ENCODE measurements at places on chromosomes 2 and 18.

DNA sequence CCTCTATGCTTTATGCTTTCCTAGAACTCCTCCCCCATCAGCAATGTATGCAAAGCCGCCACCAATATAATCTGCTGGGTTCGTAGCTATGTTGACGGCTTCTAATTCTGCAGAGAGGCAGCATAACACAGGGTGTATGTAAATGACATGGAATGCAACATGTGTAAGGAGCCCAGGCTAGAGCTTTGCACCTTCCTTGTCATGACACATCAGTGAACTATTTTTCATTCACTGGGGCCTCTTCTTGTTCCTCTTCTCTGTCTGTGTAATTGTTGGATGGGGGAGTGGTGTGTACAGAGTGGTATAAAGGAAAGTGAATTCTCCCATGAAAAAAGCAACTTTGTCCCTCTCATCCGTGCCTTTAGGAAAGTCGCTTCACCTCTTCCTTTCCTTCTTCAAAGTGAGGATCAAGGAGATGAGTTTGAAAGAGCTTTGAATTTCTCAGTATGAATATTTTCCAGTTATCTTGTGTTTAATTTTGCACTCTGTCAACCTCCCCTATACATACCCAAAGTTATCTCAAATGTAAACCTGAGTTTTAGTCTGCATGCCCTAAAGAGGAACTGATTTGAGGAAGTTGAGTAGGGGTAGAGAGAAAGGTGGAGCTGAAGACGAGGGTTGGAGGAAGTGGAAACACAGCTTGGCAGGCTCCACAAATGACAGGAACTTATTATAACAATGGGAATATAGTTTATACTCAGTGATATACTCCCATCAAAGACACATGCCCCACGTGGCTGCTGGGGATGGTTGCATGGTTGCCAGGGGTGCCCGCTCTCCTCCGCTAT is 74.9 kb upstream of the ARL4C start:
- DNase-seq: no peak

- no peak for DNase-seq
Measured at GRCh38 chr2:185456517-185456916, 282.1 kb upstream of the FSIP2 start.

- DNase-seq: no peak
Measured at GRCh38 chr2:120347396-120348060, 1.6 kb downstream of the INHBB start.

- DNase-seq: no peak
Measured at GRCh38 chr2:220915092-220915623, 656.9 kb downstream of the EPHA4 start.

DNA sequence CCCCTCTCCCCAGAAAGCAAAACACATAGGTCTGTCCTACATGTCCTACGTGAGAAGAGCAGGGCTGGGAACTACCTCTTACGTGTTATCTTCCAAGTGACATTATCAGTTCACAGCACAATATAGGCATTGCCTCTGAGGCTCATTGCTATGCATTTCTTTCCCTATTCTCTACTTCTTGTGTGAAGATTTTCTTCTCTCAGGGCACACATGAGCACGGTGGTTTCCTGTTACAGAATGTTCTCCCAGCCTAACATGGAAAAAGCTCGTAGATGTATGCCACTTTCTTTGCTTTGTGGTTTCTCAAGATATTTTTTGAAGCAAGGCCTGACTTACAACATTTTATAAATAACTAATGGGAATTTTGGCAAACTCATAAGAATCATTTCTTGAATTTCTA is 19.4 kb upstream of the DSC3 start:
- DNase-seq: no peak

- DNase-seq: no peak
Measured at GRCh38 chr2:219648963-219649362, 21.5 kb downstream of the SLC4A3 start.

- no peak for DNase-seq
Measured at GRCh38 chr2:102204638-102205037, 17.8 kb downstream of the IL1RL2 start.

GRCh38 chr2:127621981-127622431 is 23.9 kb upstream of the GPR17 start:
- DNase-seq: no peak

GRCh38 chr2:100228415-100228814 is 86.0 kb upstream of the AFF3 start:
- DNase-seq: no peak

DNA sequence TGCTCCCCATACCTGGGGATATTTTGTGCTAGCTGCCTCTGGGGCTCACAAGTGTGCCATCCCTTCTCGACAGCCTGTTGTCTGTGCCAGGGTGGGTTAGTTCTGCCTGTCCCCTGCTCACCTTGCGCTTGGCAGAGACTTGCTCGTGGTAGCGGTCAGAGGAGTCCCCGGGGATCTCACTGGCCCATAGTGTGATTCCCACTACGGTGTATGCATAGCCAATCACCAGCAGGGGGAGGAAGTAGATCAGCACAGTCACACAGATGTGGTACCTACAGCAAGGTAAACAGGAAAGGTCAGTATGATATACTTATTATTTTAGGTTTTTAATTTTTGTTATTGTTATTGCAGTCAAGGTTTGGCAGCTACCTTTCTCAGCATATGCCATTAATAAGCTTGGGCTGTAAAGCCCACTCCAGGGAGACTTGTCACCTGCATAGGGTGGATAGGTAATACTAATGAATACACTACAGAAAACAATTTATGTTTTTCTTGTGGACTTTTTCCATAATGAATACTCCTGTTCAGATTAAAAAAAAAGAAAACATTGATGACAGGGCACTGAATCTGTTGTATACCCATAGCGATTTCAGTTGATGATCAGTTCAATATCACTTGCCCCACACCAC is 95.2 kb downstream of the POLE4 start:
- DNase-seq: no peak

DNA sequence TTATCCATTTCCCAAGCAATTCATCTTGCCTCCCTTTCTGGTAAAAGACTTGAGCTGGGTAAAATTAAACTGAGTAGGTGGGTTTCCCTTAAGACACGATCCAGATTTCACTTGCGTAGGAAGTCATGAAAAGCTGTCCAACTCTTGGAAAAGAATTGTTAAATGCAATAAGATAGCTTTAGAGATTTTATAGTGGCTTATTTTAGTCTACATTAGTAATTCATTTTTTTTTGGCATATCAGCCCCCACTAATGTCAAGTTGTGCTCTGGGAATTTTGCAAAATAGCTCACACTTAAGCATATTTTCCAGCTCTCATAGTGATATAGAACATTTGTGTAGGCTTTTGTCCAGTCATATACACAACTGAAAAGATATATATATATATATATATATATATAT is 344.7 kb upstream of the FIGN start:
- DNase-seq: no peak

GRCh38 chr2:196935432-196935831 is 8.9 kb upstream of the PGAP1 start:
- DNase-seq: no peak

- no peak for DNase-seq
Measured at GRCh38 chr2:57674025-57674424, 372.6 kb upstream of the VRK2 start.

DNA sequence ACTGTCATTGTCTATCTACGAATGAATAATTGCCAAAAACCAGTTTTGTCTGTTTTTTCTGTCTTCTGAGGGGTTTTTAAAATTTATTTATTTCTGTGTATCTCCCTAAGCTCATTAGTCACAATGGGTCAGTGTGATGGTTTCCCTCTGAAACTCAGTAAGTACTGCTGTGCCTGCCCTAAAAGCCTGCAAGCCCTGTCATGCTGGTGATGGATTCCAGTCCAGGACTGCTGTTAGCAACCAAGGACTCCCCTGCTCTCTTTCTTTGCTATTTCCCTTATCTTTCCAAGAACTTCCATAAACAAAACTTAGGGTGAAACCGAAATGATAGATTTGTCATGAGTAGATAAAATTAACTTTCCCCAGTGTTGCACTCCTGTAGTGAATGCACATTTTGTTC is 11.8 kb upstream of the DSG2 start:
- DNase-seq: no peak

DNA sequence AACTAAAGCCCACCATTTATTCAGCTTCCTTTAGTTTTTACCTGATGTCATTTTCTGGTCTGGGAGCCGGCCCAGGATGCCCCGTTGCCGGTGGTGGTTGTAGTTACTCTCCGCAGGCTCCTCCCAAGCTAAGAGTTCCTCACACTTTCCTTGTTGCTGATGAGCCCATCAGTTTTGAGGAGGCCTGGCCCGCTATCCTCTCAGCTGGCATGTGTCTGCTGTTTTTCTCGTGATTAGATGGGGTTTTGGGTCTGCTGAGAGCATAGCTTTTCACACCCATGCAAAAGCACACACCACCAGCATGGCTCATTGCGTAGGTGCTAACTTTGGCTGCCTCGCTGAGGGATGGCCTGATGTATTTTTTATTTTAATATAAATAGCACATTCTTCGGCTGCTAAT is 72.1 kb downstream of the PSMG2 start:
- DNase-seq: no peak

GRCh38 chr18:24862201-24862816 is 401.9 kb downstream of the HRH4 start:
- no peak for DNase-seq

DNA sequence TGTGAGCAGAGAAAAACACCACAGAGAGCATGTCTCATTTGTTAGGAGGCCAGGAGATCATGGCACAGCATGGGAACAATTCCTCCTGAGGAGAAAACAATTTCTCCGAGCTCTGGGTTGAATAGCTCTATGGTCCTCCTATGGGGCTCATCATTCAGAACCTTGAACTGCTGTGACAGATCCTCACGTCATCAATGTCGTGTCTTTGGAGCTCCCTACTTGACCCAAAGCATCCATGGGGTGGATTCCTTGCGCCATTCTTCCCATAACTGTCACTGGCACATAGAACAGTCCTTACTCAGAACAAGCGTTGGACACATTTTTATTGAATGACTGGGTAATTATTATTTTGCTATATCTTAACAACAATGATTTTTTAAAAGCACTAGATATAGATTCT is 15.8 kb upstream of the TCF4 start:
- DNase-seq: no peak

DNA sequence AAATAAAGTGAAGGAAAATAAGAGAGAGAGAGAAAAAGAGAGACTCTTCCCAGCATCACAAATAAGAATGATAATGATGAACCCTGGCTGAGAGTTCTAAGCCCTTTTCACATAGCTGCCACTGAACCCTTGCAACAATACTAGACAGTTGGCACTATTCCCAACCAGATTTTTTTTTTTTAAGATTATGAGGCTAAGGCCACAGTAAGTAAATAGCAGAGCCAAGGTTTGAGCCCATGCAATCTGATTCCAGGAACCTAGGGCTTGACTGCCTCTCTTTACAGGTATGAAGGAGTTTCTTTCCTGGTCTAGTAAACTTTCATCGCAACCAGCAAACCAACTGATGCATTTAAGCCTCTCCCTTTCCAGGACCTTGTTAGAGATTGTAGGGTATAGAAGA is 424.6 kb downstream of the NCKAP5 start:
- DNase-seq: no peak

- DNase-seq: no peak
Measured at GRCh38 chr2:158713523-158714138, 81.5 kb upstream of the DAPL1 start.

DNA sequence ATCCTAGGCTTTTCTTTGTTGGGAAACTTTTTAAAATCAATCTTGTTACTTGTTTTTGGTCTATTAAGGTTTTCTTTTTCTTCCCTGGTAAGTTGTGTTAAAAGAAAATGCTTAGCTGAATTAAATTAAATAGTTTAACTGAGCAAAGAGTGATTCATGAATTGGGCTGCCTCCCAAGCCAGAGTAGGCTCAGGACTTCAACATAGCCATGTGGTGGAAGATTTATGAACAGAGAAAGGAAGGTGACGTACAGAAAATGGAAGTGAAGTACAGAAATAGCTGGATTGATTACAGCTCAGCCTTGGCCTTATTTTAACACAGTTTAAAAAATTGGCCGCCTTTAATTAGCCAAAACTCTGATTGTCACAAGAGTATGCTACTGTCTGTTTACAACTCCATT is 27.9 kb upstream of the GALNT5 start:
- DNase-seq: no peak

- no peak for DNase-seq
Measured at GRCh38 chr2:126575631-126576030, 80.3 kb upstream of the GYPC start.

- no peak for DNase-seq
Measured at GRCh38 chr18:58527285-58527951, 101.5 kb downstream of the ALPK2 start.

- DNase-seq: no peak
Measured at GRCh38 chr2:135862718-135863117, 13.5 kb downstream of the MCM6 start.

- DNase-seq: no peak
Measured at GRCh38 chr2:187495324-187495723, 47.3 kb upstream of the CALCRL start.

GRCh38 chr2:112691881-112692281 is 28.9 kb upstream of the NT5DC4 start:
- no peak for DNase-seq

DNA sequence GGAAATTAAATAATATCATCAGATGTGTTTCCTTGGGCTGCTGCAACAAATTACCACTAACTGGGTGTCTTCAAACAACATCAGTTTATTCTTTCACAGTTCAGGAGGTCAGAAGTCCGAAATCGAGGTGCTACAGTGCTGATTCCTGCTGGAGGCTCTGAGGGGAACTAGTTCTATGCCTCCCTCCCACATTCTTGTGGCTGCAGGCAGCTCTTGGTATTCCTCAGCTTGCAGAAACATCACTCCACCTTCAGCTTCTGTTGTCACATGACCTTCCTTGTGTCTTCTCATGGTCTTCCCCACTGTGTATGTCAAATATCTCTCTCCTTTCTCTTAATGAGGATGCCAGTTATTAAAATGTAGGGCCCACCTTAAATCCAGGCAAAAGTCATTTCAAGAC is 29.3 kb upstream of the DCC start:
- DNase-seq: no peak

- DNase-seq: no peak
Measured at GRCh38 chr18:2134364-2134763, 436.9 kb downstream of the METTL4 start.
